Motor neuron (in vitro differentiated cells): ENCODE measurements at places on chromosomes 3 and 15. TPM values are rescaled to one million over a fixed set of nuclear protein-coding genes. Genes with fewer than 3 reads are reported as not detected.

KBTBD13 gene
- total RNA-seq = 0.10 and 0.18 TPM in 2 replicates

MINAR1 gene
- total RNA-seq = 8.2 and 8.5 TPM in 2 replicates

MRPS25 gene
- total RNA-seq = 44.5 and 45.7 TPM in 2 replicates

FBXO40 gene
- 0.08 and 0.14 TPM in 2 replicates for total RNA-seq

LRRC2 gene
- total RNA-seq = 0.94 and 1.2 TPM in 2 replicates

POLQ gene
- total RNA-seq = 0.21 and 0.37 TPM in 2 replicates

IFT80 gene
- total RNA-seq = 30.7 and 31.9 TPM in 2 replicates

NME9 gene
- total RNA-seq = 3.4 and 3.6 TPM in 2 replicates

SLC24A5 gene
- 0.08 and 0.23 TPM in 2 replicates for total RNA-seq

CACNA2D3 gene
- 9.5 and 9.7 TPM in 2 replicates for total RNA-seq

FMN1 gene
- 0.27 and 1.0 TPM in 2 replicates for total RNA-seq

ST3GAL6 gene
- total RNA-seq = 1.4 TPM in 1 of 2 replicates, not detected in the other

MYL3 gene
- total RNA-seq = not detected in 2 replicates

SLC51A gene
- 2.7 and 5.2 TPM in 2 replicates for total RNA-seq

C2CD4A gene
- 0.09 TPM in 1 of 2 replicates, not detected in the other for total RNA-seq

PROK2 gene
- total RNA-seq = 0.09 TPM in 1 of 2 replicates, not detected in the other

LRRC31 gene
- 0.09 and 0.10 TPM in 2 replicates for total RNA-seq

SPATA12 gene
- total RNA-seq = 1.0 and 1.1 TPM in 2 replicates

AADACL2 gene
- total RNA-seq = 0.04 TPM in 1 of 2 replicates, not detected in the other

P2RY13 gene
- total RNA-seq = 0.13 and 0.18 TPM in 2 replicates

ATXN7 gene
- total RNA-seq = 9.0 and 9.9 TPM in 2 replicates

TEX9 gene
- 9.6 and 11.0 TPM in 2 replicates for total RNA-seq

CPLX3 gene
- 0.29 and 0.30 TPM in 2 replicates for total RNA-seq

TNFSF10 gene
- total RNA-seq = 0.67 TPM in 1 of 2 replicates, not detected in the other

ALDH1A3 gene
- 0.14 and 0.36 TPM in 2 replicates for total RNA-seq

B3GNT5 gene
- 2.0 and 3.1 TPM in 2 replicates for total RNA-seq

THSD4 gene
- total RNA-seq = 25.8 and 38.5 TPM in 2 replicates

EIF4E3 gene
- 6.0 and 6.2 TPM in 2 replicates for total RNA-seq

KIF23 gene
- total RNA-seq = 1.3 and 1.9 TPM in 2 replicates

DZIP1L gene
- 5.1 and 6.1 TPM in 2 replicates for total RNA-seq

CCK gene
- 0.32 and 0.36 TPM in 2 replicates for total RNA-seq

CCR5 gene
- total RNA-seq = 0.49 and 0.81 TPM in 2 replicates

ZDHHC23 gene
- 3.5 and 4.4 TPM in 2 replicates for total RNA-seq

FEZF2 gene
- total RNA-seq = 0.35 TPM in 1 of 2 replicates, not detected in the other

RETNLB gene
- total RNA-seq = not detected in 2 replicates

AHSG gene
- 0.14 and 0.16 TPM in 2 replicates for total RNA-seq

CD200R1 gene
- total RNA-seq = 0.07 and 0.22 TPM in 2 replicates

TM4SF18 gene
- total RNA-seq = 0.28 TPM in 1 of 2 replicates, not detected in the other

GABRG3 gene
- total RNA-seq = 1.1 TPM in 2 replicates

B3GALNT1 gene
- 17.8 TPM in 2 replicates for total RNA-seq

GREM1 gene
- under 0.01 and 0.13 TPM in 2 replicates for total RNA-seq

TOP2B gene
- total RNA-seq = 226 and 228 TPM in 2 replicates
